Activated T-helper 9 cell treated with anti-CD3 and anti-CD28 coated beads, Interleukin-2, amount 50 U/mL, for 16 hours (primary cell): ENCODE measurements at places on chromosomes 2 and 18.

DNA sequence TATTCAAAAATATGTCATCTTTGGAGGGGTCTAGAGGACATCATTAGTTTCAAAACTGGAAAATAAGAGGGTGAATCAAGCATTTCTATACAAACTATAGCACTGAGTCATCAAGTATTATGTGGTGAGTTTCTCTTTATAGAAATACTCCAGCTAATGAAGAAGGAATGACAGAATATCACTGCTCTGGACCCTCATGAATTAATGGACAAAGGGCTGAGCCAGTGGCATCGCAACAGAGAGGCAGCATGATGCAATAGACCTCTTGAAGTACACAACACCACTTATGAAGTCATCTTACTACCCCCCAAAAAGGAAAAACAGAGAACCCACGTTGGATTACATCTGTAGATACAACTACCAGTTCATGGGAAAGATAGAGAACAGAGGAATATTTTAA, 27.4 kb upstream of the EIF2AK3 start:
- no peak for DNase-seq

GRCh38 chr2:85926526-85926925, 37.7 kb upstream of the ST3GAL5 start:
- DNase-seq: no peak

- DNase-seq: no peak
Measured at GRCh38 chr2:219789476-219789875, 162.0 kb downstream of the SLC4A3 start.

- no peak for DNase-seq
Measured at GRCh38 chr18:76487070-76487469, 8.0 kb downstream of the ZNF516 start.

DNA sequence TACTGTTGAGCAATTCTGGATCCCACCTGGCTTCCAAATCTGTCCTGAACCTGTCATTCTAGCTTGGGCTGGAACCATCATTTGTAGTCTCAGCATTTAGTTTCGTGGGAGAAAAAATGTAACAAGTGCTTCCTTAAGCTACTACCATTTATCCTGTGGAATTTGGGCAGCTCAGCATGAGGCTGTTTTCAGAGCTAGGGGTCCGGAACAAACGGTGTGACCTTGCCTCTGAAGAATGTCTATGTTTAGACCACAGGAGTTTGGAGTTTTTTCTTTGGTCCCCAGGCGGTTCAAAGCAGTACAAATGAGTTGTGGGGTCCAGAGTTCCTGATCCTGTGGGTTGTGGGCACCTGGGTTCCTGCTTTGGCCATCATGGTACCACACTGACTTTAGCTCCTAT, 59.1 kb upstream of the TMEM178A start:
- DNase-seq: no peak

GRCh38 chr2:171889333-171889732, 4.7 kb downstream of the SLC25A12 start:
- no peak for DNase-seq

GRCh38 chr2:98134172-98135005, 47.4 kb downstream of the VWA3B start:
- DNase-seq: peak; percentile 5

DNA sequence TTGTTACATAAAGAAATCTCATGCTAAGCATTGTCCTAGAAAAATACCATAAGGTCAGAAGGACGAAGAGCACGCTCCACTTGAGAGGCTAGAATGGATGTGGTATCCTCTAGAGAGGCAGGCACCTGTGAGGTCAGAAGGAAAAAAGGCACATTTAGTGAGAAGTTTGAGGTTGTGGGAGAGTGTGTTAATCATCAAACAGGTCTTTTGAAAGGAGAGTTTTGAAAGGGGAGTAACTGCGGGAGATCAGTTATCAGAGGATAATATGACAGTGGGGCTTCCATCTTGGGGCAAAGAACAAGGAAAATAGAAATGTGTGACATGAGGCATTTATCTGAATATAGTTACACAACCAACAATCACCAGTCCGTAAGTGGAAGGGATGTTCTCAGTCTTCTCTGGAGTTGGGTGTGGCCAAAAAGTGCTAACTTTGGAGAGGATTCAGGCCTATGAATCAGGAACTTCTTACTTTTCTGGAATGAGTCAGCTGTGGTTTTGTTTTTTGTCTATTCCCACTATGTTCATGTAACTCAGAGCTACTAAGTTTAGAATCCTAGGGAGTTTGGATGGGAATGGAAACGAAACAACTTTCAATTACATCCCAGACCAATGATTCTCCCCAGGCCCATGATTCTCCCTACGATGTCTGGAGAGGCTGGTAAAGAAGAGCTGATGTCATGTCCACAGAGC, 451.4 kb upstream of the ST6GAL2 start:
- DNase-seq: no peak

DNA sequence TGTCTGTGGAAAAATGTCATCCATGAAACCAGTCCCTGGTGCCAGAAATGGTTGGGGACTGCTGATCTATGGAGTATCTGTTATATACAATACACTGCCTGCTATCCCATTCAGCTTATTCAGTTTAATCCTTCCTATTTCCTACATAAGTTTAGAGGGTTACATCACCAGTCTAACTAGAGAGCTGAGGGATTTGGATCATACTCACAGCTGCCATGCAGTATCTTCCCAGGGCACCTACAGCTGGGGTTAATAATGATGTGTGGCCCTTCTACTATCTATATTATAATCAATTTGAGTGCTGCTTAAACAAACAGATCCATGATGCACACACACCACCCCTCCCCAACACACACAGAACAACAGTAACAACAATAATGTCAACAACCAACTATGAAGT, 524.0 kb downstream of the LRRTM4 start:
- no peak for DNase-seq

- no peak for DNase-seq
Measured at GRCh38 chr2:211396815-211397214, 840.4 kb downstream of the CPS1 start.

DNA sequence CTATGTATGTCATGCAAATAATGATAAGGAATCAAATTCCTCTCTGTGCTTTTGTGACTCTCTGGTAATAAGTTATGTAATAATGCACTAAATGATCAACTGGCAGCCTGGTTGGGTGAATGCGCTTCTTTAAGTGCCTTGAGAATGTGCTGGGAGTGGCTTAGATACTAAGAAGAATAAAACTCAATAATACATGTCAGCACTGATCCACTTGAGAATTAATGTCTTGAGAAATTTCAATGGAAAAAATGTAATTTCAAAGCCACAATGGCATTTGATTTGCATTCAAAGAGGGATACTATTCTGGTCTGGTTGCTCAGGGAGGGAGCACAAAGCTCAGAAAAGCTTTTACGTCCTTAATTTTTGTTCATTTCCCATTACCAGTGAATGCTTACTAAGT, 137.7 kb upstream of the MMADHC start:
- DNase-seq: no peak

GRCh38 chr2:33420726-33421125, 55.7 kb upstream of the RASGRP3 start:
- no peak for DNase-seq

DNA sequence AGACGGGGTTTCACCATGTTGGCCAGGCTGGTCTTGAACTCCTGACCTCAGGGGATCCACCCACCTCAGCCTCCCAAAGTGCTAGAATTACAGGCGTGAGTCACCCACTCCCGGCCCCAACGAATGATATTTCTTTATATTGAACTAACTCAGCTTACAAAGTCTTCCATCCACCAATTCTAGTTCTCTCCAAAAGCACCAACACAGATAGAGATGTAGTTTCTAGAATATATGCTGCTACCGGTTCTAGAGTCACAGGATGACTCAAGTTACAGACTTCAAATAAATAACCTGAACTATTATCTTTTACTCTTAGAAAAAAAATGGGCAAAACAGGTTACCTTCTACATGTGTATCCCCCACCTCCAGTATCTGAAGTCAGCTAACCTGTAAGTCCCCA, 9.2 kb downstream of the ACAA2 start:
- no peak for DNase-seq

- DNase-seq: no peak
Measured at GRCh38 chr2:175282300-175282699, 100.8 kb upstream of the ATP5MC3 start.

DNA sequence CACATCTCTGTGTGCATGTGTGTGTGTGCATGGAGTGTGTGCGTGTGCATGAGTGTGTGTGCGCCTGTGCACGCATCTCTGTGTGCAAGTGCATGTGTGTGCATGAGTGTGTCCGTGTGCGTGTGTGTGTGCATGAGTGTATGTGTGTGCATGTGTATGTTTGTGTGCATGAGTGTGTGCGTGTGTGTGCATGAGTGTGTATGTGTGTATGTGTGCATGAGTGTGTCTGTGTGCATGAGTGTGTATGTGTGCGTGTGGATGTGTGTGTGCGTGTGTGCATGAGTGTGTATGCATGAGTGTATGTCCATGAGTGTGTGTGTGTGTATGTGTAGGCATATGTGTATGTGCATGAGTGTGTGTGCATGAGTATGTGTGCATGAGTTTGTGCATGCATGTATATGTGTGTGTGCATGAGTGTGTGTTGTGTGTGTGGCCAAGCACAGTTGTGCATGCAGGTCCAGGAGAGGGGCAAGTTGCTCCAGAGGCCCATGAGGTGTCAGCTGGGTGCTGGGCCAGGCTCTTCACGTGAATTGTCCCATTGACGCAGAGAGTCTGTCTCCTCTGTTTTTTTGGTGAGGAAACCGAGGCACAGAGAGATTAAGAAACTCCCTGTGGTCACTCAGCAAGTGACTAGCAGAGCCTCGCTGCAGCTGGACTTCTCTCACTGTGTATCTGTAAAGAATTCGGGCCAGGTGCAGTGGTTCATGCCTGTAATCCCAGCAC, 75.5 kb downstream of the ASB1 start:
- no peak for DNase-seq

- DNase-seq: no peak
Measured at GRCh38 chr2:118974103-118974993, 32.4 kb downstream of the MARCO start.

DNA sequence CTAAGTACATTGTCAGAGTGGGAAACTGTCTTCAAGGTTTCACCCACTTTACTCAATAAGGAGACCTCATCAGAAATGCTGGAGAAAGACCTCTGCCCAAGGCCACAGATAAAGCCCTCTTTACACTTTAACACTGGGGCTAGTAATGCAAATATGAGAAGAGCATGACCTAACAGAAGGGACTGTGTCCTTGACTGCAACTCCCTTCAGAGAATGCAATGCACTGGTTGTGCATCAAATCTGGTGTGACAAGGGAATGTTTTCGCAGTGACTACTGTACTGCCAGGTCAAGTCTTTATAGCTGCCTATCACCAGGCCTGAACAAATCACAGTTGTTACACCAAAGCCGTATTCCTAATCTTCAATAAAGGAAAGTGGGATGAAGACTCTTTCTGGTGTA, 28.6 kb downstream of the CDH19 start:
- no peak for DNase-seq

DNA sequence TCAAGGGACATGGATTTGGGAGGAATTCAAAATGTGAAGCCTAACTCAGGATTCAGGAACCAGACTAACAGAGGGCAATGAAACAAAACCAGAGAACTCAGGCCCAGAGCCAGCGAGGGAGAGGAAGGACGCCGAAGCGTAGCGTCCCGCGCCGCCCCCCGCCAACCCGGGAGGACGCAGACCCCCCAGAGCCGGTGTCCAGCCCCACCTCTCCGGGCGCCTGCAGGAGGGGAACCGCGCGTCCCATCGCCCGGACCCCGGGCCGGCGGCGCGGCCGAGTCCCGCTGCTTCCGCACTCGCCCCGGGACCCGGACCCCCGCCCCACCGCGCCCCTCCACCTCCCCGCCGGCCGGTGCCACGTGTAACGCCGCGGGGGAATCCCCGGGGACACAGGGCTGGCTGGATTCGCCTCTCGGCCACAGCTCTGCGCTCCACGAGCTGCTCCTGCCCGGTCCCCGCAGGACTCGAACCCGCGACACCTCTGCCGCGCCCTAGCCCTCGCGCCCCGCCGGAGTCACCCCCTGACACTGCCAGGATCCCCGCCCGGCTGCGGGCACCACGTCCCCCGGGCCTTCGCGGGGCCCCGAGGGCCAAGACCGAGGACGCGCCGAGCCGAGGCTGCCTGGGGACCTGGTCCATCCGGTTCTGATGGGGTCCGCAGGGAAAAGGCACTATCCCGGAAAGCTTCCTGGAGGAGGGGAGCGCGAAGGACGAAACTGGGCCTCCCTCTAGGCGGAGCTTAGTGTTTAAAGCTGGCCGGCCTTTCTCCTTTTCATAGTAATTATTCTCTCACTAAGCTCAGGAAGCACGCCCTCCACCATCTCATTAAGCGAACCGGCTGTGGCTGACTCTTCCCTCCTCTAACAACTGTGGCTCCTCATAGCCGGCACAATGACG, 40.4 kb upstream of the FAM124B start:
- no peak for DNase-seq

DNA sequence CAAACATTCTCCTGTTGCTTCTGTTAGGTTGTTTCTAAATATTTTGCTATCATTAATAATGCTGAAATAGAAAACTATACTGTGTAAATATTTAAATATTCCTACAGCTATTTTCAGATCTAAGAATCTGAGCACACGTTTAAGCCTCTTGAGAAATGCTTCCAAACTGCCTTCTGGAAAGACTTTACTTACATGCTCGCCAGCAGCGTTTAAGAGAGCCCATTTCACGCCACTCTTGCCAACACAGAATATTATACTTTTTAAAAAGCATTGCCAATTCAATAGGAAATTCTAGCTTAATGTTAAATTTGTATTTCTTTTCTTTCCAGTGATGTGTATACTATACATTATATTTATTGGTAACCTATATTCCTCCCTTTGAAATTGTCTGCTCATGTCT, 92.0 kb downstream of the TMEM163 start:
- DNase-seq: no peak

DNA sequence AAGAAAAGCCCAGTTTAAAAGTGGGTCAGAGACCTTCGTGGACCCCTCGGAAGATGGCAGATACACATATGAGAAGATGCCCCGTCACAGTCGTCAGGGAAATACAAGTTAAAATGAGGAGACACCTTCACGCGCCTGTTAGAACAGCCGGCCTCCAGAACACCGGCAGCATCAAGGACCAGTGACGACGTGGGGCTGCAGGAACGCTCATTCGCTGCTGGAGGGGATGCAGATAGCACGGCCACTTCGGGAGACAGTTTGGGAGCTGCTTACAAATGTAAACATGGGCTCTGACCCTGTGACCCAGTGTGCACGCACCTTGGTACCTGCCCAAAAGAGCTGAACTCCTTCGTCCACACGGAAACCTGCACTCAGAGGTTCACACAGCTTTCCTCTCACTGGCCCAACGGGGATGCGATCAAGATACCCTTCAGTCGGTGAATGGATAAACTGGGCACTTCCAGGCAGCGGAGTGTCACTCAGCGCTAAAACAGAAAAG, 83.7 kb upstream of the CTDP1 start:
- no peak for DNase-seq

- DNase-seq: no peak
Measured at GRCh38 chr18:47032945-47033344, 2.5 kb downstream of the ELOA2 start.

GRCh38 chr2:36338124-36338826, 17.3 kb upstream of the CRIM1 start:
- DNase-seq: no peak

- no peak for DNase-seq
Measured at GRCh38 chr2:99880964-99881294, 261.5 kb downstream of the AFF3 start.

GRCh38 chr2:51673628-51674027, 641.7 kb upstream of the NRXN1 start:
- no peak for DNase-seq
